ENCODE measurements at places on chromosomes 13 and 19. TPM values are rescaled to one million over a fixed set of nuclear protein-coding genes. Genes with fewer than 3 reads are reported as not detected.

Gene IL12RB1
- 0.48 TPM for total RNA-seq

Gene SCGB2B2
- total RNA-seq: 0.05 TPM

Gene URAD
- total RNA-seq: not detected

Gene IGFL3
- total RNA-seq: not detected

Gene EBI3
- 1.8 TPM for total RNA-seq

Gene NDUFS7
- 80.9 TPM for total RNA-seq

Gene PTGIR
- total RNA-seq: 0.32 TPM

Gene PODNL1
- total RNA-seq: 0.24 TPM

Gene PRSS57
- total RNA-seq: not detected

Gene NCAN
- total RNA-seq: 0.03 TPM

Gene SHC2
- 2.1 TPM for total RNA-seq

Gene HRC
- not detected for total RNA-seq

Gene SERP2
- not detected for total RNA-seq

Gene KMT5C
- total RNA-seq: 16.7 TPM

Gene ZNF442
- 0.53 TPM for total RNA-seq

Gene STOML3
- total RNA-seq: 0.13 TPM

Gene CPAMD8
- 0.64 TPM for total RNA-seq

Gene GRIN3B
- total RNA-seq: not detected

Gene MAP4K1
- 1.3 TPM for total RNA-seq

Gene FXYD7
- total RNA-seq: 0.26 TPM

Gene CGB8
- not detected for total RNA-seq

Gene PLIN3
- 73.4 TPM for total RNA-seq

Gene ELAVL3
- 0.40 TPM for total RNA-seq

Gene PRR20D
- total RNA-seq: not detected

Gene VSTM2B
- total RNA-seq: not detected

Gene SLITRK6
- total RNA-seq: 29.2 TPM

Gene KLHL1
- total RNA-seq: 0.03 TPM

Gene ZNF154
- total RNA-seq: not detected

Gene NFIC
- total RNA-seq: 39.6 TPM

Gene FREM2
- 7.6 TPM for total RNA-seq

Gene PPP1R37
- total RNA-seq: 29.2 TPM

Gene RFPL4A
- total RNA-seq: 2.7 TPM

Gene OLFM2
- 0.53 TPM for total RNA-seq

Gene FLT1
- total RNA-seq: 12.1 TPM

Gene BICRA
- 3.8 TPM for total RNA-seq
